COR-L47 (cell line): ENCODE measurements at places on chromosomes 13 and 19.

DNA sequence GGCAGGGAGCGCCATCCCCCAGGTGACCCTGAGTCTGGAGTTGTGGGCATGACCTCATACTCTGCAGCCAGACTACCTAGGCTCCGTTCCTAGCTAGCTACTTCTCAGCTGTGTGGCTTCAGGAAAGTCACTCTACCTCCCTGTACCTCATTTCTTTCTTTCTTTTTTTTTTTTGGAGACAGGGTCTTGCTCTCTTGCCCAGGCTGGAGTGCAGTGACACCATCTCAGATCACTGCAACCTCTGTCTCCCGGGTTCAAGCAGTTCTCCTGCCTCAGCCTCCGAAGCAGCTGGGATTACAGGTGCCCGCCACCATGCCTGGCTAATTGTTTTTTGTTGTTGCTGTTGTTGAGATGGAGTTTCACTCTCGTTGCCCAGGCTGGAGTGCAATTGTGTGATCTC lies 15.0 kb downstream of the PLIN3 start:
- DNase-seq: no peak

GRCh38 chr13:84466461-84466860 lies 584.2 kb upstream of the SLITRK1 start:
- no peak for DNase-seq

- no peak for DNase-seq
These were observed 251.8 kb downstream of the UQCRFS1 start for GRCh38 chr19:28960986-28961705.

DNA sequence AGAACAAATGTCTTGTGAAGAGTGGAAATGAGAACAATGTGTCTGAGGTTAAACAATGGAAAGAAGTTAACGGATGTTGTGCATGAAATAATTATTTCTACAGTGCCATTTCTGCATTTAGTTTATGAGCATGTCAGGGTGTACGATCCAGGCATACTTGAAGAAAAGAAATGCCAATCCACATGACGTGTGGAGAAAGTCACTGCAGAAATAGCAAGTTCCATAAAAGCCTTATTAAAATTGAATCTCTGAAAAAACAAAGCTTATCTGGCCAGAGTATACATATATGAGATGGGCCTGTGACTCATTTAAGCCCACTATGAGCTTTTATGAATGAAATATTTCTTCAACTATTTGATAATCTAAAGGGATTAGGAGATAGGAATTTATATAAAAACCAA lies 426.1 kb downstream of the EFNB2 start:
- no peak for DNase-seq

- DNase-seq: no peak
These were observed 78.5 kb upstream of the NBEA start for GRCh38 chr13:34863360-34864135.

DNA sequence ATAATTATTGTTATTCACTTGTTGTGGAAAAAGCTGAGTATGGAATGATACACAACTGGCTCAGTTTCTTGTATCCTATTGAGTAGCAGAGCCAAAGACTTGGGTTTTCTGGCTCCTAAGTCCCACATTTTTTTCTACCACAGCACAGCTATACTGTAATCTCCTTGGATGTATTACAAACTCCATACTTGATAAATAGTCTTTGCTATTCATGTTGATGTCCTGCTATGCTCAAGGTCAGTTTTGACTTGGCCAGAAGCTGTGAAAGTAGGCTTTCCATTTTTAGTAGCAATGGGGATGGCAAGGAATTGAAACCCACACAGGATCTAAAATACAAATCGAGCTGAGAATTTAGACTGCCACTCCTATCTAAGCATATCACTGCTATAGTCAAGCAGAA lies 79.1 kb downstream of the B3GLCT start:
- no peak for DNase-seq

GRCh38 chr13:110897014-110897413 lies 17.9 kb downstream of the ANKRD10 start:
- no peak for DNase-seq

DNA sequence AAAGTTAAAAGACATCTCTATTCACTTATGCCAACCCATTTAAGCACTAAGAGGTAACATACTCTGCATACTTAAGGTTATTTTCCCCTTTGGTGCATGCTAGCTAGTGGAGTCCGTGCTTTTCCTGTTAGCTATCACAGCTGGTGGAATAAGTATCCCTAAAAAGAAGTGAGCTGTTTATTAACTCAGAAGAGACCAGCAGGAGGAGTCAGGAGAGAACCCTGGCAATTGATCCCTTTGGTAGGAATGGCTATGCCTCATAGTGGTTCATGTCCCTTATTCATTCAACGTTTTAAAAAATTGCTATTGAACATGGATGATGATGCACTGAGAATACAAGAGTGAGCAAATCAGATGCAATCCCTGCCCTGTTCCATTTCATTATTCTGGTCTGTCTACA lies 12.4 kb upstream of the NEK5 start:
- DNase-seq: no peak

- DNase-seq: no peak
These were observed 20.3 kb downstream of the OPA3 start for GRCh38 chr19:45564131-45564780.

DNA sequence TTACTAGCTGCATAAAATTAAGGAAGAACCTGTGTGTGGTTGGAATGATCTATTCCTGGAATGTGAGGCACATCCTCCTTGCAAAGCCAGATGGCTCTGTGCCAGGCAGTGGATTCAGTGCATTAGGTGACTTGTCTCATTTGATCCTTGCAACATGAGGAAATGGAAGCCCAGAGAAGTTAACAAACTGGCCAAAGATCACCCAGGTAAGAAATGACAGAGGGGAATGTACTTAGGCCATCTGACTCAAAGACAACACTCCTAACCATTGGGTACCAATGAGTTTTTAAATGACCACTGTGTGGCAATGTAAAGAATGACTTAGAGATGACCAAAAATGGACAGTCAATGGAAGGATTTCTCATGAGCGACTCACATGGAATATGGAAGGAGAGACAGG lies 114.2 kb upstream of the RXFP2 start:
- DNase-seq: no peak

DNA sequence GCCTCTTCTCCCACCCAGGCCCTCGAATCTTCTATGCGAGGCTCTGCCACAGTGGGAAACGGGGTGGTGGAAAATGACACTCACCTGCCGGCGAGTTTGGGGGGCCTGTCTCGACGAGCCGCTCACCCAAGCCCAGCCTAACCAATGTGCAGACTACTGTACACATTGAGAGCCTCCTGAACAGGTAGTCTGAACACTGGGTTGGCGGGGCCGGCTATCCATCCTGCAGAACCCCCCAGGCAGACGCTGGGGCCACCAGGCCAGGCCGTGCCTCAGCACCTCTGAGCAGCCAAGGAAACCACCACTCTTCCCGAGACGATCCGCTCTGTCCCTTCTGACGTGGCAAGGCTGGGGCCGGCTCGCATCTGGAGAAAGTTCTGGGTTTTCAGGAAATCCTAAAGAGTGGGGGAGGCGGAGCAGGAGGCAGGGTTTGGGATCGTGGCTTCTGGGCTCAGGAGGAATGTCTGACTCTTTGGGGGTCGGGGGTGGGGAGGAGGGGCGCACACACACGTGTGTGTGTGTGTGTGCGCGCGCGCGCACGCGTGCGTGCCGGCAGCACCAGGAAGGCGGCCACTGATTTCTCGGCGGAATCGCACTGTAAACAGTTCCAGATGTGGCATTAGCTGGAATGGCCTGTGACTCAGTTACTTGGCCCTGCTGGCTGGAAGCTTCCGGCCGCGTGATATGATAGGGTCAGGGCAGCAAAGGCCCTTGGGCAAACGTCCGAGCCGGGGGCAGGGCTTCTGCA lies 18.5 kb downstream of the TMED1 start:
- DNase-seq: no peak

- no peak for DNase-seq
These were observed 18.0 kb downstream of the IPO5 start for GRCh38 chr13:97971519-97971918.

DNA sequence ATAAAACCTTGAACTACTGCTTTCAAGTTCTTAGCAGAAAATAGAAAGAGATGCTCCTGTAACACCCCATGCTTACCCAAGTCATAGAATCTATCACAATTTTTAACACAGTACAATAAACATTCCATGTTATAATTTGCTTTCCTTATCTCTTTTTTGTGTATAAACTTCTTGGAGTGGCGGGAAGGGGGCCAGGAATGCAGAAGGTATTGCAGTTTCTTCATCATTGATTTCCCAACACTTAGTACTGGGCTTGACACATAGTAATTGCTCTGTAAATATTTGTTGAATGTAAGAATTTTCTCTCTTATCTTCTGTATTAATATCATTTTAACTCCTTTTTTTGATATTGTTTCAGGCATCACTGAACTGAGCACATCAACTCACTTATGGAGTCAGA lies 535.8 kb downstream of the KCTD12 start:
- DNase-seq: no peak

GRCh38 chr19:45171211-45171623 lies 6.8 kb downstream of the TRAPPC6A start:
- DNase-seq: no peak
